ENCODE measurements at places on chromosomes 7 and 10.

GRCh38 chr7:16402091-16402490, 19.2 kb downstream of the CRPPA start:
- DNase-seq = no peak

DNA sequence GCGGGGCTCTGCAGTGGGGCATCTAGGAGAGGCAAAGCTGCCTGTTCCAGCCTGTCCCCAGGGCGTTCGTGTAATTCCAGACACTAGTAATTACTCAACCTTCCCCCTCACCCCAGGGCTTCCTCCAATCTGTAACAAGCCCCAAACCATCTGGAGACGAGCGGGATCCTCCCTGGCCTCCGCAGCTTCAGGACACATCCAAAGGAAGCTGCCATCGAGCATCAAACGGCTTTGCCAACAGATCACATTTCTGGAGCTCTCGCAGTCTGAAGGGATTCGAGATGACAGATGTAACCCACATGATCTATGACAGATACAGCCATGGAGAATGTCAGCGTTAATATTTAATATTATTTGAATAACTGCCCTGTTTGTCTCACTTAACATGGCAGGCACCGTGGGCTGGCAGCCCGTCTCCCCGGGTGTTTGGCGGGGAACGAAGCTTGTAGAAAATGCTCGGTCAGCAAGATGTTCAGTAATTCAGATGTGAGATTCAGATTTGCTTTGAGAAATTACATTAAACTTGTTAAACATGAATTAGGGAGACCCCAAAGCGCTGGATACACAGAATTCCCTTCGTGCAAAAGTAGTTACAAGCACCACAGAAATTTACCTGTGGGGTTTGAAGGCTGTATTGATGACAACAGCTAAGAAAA, 108.5 kb upstream of the C7orf33 start:
- no peak for DNase-seq

GRCh38 chr10:26508016-26508415, 69.9 kb downstream of the APBB1IP start:
- DNase-seq = no peak

DNA sequence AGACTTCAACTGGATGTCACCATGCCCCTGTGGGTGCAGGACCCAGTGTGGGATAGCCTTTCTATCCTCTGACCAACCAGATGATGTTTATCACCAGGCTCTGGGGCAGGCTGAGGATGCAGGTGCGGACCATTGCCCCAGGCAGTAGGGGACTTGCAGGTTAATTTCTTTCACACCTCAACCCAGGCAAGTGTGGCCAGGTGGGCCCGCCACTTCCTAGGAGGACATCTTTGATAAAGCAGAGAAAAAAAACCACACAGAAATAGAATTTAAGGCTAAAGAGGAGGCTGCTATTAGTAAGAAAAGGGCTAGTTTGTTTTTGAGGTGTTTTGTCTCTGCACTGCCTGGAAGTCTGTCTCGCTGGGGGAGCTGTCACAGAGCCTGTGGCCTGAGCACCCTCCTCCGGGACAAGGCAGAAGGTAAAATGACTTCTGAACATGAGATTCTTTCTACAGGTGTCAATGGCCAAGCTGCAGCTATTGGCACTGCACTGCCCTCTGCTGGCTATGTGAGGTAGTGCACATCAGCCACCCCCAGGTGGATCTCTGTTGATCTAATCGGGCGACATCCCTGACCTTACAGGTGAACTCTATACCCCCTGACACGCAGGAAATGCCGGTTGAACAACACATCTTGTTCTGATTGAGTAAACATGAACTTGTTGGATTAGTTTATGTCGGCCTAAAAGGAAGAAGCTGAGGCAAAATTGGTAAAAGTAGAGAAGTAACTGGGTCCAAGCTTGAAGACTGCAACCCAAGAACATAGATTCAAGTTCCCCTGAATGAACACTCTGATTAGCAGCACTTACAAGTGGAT, 21.0 kb downstream of the UPP1 start:
- DNase-seq = peak; percentile 92

- no peak for DNase-seq
Measured at GRCh38 chr10:83229991-83230390, 909.3 kb upstream of the GHITM start.

GRCh38 chr7:2637505-2638223, 5.9 kb downstream of the TTYH3 start:
- DNase-seq = no peak

GRCh38 chr10:73018632-73019031, 64.0 kb upstream of the PLA2G12B start:
- no peak for DNase-seq

Measured in activated CD4-positive, alpha-beta T cell treated with anti-CD3 and anti-CD28 coated beads, Interleukin-2, amount 10 ng/mL, durations not matched to agents 7 days and 5 days (primary cell).